ELF-1 (cell line): ENCODE measurements at places on chromosomes 12 and 14.

GRCh38 chr14:106848330-106849121 lies 1322.1 kb downstream of the TMEM121 start:
- no peak for DNase-seq

- DNase-seq, result no peak
Measured at GRCh38 chr12:25257590-25258324, 7.0 kb upstream of the KRAS start.

DNA sequence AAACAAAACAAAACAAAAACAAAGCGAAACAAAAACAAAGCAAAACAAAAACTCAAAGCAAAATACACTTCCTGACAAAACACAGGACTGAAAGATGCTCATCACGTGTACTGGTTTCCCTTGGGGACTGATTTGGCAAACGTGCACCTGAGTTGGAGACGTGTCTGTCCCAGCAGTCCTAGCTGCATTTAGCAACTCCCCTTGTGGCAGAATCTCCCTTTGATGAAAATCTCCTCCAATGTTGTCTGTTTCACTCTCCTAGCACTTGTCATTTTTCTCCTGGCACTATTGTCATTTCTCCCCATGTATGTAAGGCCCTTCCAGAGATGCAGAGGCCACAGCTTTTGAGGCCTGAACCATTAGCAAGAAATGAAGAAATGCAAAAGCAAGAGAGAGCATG lies 6.8 kb upstream of the SLC24A4 start:
- DNase-seq, result no peak

DNA sequence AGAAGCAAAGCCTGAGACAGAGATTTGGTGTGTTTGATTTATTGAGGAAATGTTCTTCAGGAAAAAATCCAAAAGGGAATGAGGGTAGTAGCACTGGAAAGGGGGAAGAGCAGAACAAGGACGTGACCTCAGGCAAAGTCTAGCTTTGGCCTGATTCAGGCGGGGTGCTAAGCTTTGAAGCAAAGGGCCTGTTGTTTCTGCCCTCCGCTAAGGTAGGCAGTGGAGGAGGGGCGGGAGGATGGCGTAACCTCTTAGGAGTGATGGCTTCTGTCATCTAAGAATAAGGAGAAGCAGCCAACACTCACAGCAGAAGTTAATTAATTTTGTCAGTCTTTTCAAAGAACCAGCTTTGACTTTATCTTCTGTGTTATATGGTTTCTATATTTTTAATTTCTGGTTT lies 20.4 kb downstream of the ABHD12B start:
- peak; percentile 91 for DNase-seq

GRCh38 chr12:75784591-75784990 lies 247.0 kb downstream of the PHLDA1 start:
- no peak for DNase-seq
